Sigmoid colon (tissue), 7 donors: ENCODE measurements at places on chromosomes 6 and 20.

DNA sequence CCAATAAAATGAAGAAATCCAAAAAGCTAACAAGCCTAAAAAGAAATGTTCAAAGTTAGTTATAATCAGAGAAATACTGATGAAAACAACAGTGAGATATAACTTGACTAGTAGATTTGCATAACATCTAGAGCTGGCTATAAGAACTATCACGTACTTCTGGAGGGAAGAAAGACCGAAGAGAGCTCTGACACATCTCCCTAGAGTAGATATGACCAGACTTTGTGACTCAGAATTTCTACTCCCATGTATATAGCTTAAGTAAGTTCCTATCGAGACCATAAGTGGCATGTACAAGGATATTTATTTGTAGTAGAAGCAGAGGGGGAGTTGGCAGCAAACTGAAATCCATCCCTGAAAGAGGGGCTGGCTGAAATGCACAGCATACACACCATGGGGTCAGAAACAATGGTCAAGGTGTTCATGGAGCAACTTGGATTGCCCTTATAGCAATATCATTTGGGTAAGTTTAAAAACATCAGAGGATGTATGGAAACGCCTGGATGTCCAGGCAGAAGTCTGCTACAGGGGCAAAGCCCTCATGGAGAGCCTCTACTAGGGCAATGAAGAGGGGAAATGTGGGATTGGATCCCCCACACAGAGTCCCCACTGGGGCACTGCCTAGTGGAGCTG, 25.6 kb upstream of the IL17A start:
- DNase-seq = no peak

DNA sequence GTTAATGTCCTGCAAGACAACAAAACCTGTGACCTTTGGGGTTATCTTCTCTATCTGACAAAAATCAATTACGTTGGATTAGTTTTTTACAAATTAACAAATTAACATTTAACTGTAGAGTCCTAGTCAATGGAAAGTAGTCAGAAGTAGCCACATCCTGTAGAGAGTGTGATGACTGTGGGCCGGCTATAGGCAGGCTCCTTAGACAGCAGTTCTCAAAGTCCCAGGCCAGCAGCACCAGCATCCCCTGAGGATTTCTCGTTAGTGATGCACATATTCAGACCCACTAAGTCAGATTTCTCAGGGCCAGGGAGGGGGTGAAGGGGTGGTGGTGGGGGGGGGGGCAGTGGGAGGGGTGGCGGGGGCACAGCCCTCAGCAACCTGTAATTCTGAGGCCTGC, 37.2 kb downstream of the ZNF341 start:
- no peak for DNase-seq

DNA sequence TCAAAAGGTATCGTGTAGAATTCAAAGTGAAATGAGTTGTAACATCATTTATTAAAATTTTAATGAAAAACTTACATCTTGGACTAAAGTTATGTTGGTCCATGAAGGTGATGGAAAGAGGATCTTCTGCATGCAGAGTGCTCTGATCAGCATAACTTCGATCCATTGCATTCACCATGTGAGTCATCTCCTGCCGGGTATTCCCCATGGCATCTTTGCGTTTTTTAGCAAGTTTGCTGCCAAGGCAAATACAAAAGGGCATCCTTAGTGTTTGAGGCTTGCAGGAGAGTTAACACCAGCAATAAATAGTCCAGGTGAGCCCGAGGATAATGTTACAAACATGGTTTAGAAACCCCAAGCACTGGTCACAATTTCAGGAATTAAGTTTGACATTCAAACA, 104.2 kb upstream of the THEMIS start:
- DNase-seq = no peak

DNA sequence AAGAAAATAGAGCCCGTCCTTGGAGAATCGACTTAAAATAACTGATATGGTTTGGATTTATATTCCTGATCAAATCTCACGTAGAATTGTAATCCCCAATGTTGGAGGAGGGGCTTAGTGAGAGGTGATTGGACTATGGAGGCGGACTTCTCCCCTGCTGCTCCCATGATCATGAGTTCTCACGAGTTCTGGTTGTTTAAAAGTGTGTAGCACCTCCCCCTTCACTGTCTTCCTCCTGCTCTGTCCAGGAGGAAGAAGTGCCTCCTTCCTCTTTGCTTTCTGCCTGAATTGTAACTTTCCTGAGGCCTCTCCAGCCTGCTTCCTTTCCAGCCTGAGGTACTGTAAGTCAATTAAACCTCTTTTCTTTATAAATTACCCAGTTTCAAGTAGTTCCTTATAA, 529.2 kb downstream of the HAO1 start:
- DNase-seq = no peak

- DNase-seq = no peak
Measured at GRCh38 chr6:25715794-25716193, 38.7 kb upstream of the SLC17A4 start.

- DNase-seq = peak; percentile 57
Measured at GRCh38 chr6:170210026-170210390, 80.9 kb downstream of the DLL1 start.

- no peak for DNase-seq
Measured at GRCh38 chr6:148323344-148323743, 19.3 kb upstream of the SASH1 start.

- DNase-seq = no peak
Measured at GRCh38 chr20:2708073-2708415, 15.5 kb downstream of the EBF4 start.

GRCh38 chr6:168054765-168055560, 24.0 kb downstream of the FRMD1 start:
- no peak for DNase-seq

- DNase-seq = no peak
Measured at GRCh38 chr20:10609770-10610169, 64.0 kb downstream of the JAG1 start.

DNA sequence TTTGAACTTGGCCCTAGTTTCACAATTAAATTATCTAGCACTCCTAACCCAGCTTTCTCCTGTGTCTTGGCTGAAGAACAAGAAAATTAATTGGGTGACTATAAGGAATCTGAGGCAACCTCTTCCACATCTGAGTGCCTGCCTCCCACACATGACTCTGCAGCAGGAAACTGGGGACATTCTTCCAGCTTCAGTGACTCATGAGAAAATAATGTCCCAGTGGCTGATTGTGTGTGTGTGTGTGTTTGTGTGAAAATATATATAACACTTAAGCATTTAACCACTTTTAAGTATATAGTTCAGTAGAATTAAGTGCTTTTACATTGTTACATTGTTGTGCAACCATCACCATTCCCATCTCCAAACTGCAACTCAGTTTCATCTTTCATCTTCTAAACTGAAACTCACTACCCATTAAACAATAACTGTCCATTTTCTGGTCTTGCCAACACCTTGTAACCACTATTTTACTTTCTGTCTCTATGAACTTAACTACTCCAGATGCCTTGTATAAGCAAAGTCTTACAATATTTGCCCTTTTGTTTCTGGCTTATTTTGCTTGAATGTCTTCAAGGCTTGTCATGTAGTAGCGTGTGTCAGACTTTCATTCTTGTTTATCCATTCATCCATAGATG, 8.7 kb downstream of the TRIM38 start:
- DNase-seq = no peak

DNA sequence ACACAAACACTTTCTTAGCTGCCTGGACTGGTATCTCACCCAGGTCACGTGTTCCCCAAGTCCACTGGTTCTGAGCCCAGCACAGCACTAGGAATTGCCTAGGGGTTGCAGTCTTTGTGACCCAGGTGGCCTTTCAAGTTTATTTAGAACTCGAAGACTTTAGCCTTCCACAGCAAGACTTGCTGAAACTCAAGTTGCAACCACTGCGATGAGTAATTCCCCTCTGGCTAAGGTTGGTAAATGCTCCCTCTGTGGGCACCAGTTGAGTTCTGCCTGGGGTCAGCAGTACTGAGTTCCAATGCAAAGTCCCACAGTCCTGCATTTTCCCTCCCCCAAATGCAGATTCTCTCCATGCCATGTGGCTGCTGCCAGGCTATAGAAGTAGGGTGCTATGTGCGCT, 77.6 kb upstream of the MOCS1 start:
- DNase-seq = no peak

- no peak for DNase-seq
Measured at GRCh38 chr6:44642349-44642748, 254.8 kb downstream of the CDC5L start.

- DNase-seq = no peak
Measured at GRCh38 chr6:9576521-9576920, 838.4 kb downstream of the TFAP2A start.

GRCh38 chr20:17179840-17180239, 47.0 kb upstream of the PCSK2 start:
- DNase-seq = no peak

DNA sequence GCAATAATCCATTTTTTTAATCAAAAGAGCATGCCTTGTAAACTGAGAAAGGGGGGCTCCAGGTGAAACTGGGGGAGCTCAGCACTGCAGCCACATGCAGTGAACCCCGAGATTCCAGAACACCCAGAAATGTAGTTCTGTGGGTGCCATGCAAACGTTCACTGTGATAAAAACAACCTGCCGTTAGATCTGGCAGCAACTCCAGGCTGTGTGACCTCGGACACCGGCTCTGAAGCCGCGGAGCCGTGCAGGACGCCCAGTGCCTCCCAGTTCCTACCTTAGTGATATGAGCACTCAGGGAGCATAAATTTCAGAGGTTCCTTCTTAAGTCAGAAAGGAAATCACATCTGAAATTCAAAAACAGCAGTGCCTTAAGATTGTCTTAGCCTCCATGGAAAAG, 85.4 kb upstream of the THBS2 start:
- no peak for DNase-seq

GRCh38 chr6:43547222-43547621, 28.6 kb downstream of the XPO5 start:
- no peak for DNase-seq
